ENCODE measurements at places on chromosomes 2 and 18. TPM values are rescaled to one million over a fixed set of nuclear protein-coding genes. Genes with fewer than 3 reads are reported as not detected.

Gene WDCP
- 21.9 TPM for total RNA-seq

Gene UGT1A8
- total RNA-seq = not detected

Gene CCBE1
- 57.6 TPM for total RNA-seq

Gene C1QL2
- 1.6 TPM for total RNA-seq

Gene ATP6V1B1
- total RNA-seq = not detected

Gene IL1A
- total RNA-seq = not detected

Gene SPATA3
- not detected for total RNA-seq

Gene RAB17
- total RNA-seq = not detected

Gene PECR
- 44.1 TPM for total RNA-seq

Gene UGT1A10
- total RNA-seq = not detected

Gene ARHGAP28
- 17.5 TPM for total RNA-seq

Gene RPS27A
- 452 TPM for total RNA-seq

Gene SLC9A4
- total RNA-seq = 0.63 TPM

Gene RESP18
- total RNA-seq = not detected

Gene MOGAT1
- total RNA-seq = not detected

Gene PLB1
- total RNA-seq = 4.4 TPM

Gene LCT
- total RNA-seq = not detected

Gene POLR1A
- total RNA-seq = 30.0 TPM

Gene PREPL
- total RNA-seq = 133 TPM

Gene LINC00305
- total RNA-seq = not detected

Gene DNER
- 93.3 TPM for total RNA-seq

Gene C2orf78
- total RNA-seq = not detected

Gene IL1RL1
- total RNA-seq = not detected

Gene DSG4
- total RNA-seq = not detected

Gene UNC80
- total RNA-seq = 40.1 TPM

Gene CCL20
- total RNA-seq = not detected

Gene CNNM4
- 10.6 TPM for total RNA-seq

Gene PRKAG3
- total RNA-seq = not detected

Gene SAG
- total RNA-seq = 0.63 TPM

Gene CROCC2
- total RNA-seq = under 0.01 TPM

Gene CNGA3
- 6.3 TPM for total RNA-seq

Gene MAPK4
- total RNA-seq = 23.8 TPM

Gene LIPG
- total RNA-seq = 25.7 TPM
